ENCODE measurements at places on chromosomes 7 and 10.

GRCh38 chr7:137975221-137975620 lies 26.7 kb downstream of the CREB3L2 start:
- no peak for DNase-seq

DNA sequence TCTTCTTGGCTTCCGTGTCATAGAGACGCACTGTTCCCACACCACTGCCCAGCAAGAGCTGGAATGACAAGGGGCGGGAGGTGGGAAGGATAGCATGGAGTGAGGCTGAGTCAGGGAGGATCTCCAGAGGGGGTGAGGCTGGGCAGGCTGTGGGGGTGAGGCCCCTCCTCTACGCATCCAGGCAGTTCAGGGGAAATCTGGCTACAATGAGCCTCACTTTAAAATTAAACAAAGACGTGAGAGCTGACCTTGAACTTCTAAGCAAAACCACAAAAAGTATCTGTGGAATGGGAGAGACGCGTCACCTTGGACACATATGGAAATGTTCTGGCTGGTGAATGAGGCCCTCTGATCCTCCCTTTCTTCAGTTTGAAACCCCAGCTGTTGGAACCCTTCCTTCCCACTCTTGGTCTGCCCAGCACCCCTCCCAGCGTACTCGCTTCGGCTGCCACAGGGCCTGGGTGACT lies 17.7 kb downstream of the WDR91 start:
- no peak for DNase-seq

DNA sequence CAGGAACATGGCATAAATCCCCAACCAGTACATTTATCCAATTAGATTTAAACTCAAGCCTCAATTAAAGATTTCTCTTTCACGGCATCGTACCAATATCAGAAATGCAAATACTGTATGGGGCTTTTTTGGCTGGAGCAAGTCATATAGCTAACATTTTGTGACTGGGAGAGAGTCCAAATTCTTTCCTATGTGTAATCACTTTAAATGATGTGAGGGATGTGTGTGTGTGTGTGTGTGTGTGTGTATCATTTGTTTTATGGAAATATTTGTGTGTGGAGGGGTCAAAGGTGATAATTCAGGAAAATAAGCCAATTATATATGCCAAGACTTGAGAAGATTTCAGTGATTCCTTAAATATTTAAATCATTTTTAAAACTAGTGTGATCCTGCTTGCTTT lies 196.6 kb downstream of the TRIL start:
- no peak for DNase-seq

GRCh38 chr10:130715686-130716670 lies 579.8 kb downstream of the GLRX3 start:
- no peak for DNase-seq

DNA sequence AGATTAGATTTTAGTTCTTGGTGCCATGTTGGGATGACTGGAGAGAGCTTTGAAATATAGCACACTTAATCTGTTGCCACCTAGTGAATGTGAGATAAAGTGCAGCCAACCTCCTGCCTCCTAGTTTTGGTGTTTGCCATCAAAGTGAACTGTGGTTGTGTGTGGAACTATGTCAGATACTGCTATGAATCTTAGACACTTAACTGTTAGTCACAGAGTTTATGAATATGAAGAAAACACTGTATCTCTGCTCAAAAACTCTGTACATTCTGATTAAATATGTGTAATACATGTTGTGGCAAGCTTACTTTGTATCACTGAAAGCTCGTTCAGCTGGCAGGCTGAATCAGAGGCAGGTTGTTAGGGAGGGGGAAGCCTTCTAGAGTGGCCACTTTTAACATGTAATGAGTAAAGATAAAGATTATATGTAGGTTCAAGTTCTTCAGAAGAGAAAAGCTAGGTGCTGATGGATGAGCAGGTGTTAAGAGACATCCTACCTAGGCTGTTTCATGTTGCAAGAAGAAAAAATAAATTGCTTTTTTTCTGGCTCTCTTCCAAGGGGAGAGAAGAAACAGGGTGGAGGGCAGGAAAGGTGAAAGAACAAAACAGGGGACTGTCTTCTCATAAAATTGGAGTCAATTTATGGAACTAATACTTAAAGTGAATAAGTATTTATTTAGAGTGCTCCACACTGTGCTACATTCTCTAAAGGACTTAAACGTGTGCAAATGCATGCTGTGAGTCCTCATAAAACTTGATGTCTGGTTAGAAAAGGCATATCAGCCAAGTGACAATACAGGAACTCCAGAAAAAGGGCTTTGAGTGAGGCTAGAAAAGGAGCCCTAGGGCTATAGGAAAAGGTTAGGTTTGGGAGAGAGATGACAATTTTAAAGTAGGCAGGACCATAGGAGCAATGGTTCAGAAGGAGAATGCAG lies 14.1 kb upstream of the LAMB1 start:
- DNase-seq, result no peak

GRCh38 chr10:33120700-33121099 lies 162.7 kb upstream of the ITGB1 start:
- no peak for DNase-seq

Data from glutamatergic neuron (in vitro differentiated cells).